ENCODE measurements at places on chromosomes 6 and 20.

GRCh38 chr20:46157076-46157592, 39.0 kb downstream of the CD40 start:
- no peak for DNase-seq

DNA sequence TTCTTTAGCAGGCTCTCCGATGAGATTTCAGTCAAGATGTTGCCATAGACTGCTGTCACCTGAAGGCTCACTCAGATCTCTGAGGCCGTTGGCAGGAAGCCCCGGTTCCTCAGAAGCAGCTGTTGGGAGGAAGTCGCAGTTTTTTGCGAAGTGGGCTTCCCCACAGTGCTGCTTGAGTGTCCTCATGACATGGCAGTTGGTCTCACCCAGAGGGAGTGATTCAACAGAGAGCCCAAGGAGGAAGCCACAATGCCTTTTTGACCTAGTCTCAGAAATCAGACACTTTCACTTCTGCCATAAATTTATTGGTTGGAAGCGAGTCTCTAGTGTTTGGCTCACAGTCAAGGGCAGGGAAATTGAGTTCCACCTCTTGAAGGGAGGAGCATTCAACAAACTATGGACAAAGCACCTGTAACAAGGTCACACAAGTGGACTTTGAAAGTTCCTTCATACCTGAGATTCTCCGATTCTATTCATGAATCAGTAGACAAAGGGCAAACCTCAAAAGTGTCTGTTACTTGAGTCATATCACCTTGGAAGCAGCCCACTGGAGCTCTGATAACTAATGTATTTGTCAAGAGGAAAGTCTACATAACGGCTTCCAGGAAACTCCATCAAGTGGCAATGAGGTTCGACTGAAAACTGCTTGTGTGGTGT, 208.3 kb downstream of the TASP1 start:
- no peak for DNase-seq

GRCh38 chr6:139882234-139882633, 507.8 kb upstream of the CITED2 start:
- DNase-seq, result no peak

GRCh38 chr6:16058201-16058928, 70.5 kb upstream of the MYLIP start:
- no peak for DNase-seq

GRCh38 chr6:25013246-25013645, 77.5 kb upstream of the RIPOR2 start:
- no peak for DNase-seq

DNA sequence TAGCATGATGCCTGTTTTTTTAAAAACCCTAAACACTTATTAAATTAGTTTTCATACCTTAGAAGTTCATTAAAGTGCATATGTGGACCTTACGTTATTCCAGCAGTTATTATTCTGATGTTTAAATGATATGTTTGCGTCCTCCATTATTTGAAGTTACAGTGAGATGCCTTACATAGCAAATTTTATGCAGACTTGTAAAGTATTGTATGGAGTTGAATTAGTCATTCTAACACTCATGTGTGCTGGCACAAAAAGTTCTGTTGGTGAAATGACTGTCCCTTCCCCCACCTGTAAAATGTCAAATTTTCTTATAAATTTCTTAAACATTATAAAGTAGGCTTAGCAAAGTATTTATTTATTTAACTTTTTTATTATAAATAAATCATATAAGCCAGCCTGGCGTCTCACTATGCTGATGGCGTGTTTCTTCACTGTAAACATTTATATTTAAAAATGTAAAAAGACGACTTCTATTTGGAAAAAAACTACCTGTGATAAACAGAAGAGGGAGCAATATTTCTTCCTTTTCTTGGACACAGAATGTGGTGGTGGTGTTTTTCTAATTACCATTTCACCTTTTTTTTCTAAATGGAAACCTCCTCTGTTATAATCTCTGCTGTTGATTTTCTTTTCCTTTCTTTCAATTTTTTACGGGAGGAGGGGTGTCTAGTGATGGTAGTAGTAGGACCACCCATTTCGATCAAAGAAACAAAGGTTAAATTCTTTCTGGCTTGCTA, 155.4 kb downstream of the RFPL4B start:
- no peak for DNase-seq
